Stimulated activated CD4-positive, alpha-beta T cell treated with anti-CD3 and anti-CD28 coated beads, Interleukin-15, amount 100 ng/mL, for 1 hour (primary cell): ENCODE measurements at places on chromosomes 3 and 15.

DNA sequence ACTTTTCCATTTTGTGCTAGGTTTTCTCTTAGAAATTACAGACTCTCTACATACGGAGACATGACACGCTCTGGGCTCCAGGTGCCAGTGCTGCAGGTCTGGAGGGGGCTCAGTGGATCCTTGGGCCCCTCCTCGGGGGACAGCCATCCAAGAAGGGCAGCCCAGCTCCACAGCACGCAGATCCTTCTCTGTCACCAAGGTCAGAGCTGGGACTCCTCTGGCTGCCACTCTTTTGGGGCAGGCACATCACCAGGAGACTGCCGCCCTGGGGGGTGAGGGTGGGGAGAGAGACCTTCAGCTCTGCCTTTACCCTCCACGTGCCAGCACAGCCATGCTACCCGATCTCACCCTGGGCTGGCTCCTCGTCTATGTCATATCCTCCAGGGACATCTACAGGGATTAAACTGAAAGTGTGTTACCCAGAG is 65.6 kb downstream of the ATP10A start:
- DNase-seq = no peak

- no peak for DNase-seq
These were observed 2.9 kb upstream of the RAP2B start for GRCh38 chr3:153158961-153159735.

- DNase-seq = no peak
These were observed 19.1 kb downstream of the UBE2E1 start for GRCh38 chr3:23824699-23825444.

DNA sequence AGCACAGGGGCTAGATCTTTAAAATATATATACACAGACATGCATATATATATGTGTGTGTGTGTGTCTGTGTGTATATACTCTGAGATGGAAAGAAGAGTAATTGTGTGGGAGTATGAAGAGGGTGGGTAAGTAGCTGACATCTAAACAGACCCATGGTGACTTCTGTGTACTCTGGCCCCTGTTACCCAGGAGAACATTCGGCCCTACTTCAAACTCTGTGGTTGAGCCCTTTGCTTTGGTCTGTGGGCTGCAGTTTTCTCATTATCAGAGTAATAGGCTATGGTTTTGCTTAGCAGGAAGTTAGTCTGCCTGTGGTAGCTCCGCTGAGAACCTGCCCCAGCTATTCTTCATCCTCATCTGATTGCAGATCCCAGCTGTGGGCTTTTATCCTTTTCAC is 141.4 kb downstream of the RBPMS2 start:
- DNase-seq = no peak

- no peak for DNase-seq
These were observed 368.6 kb upstream of the GBE1 start for GRCh38 chr3:82130046-82130445.

DNA sequence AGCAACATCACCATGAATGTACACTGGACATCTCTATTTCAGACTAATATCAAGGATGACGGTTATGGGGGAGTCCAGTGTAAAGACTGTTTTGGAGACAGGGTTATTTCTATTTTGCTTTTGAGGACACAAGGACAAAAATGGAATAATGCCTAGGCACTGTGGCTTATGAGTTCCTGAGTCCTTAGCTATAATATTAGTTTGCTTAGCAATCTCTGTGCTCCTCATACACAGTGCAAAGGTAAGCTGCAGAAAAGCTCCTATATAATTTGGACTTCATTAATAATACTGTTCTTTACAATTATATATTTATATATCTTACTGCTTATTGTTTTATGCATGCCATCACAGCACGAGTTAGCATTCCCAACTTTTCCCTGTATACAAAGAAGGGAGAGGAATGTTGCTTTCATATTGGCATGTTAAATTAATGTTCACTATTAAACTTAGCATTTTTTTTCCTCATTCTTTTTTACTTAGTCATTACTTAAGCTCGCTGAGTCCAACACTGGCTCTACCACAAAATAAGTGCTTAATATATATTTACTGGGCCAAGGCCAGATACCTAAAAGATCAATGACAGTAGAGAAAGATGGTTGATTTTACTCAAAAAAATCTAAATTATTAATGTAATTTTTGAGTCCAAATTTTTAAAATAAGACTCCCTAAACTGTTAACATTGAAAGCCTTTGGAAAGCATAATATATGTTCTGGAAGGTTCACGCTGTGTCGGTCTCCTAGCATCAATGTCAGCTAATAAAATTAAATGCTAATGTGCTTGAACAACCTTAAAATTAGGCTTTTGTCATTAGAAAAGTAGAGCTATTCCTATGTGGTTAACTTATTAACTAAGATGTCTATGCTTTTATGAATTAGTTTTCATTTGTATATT is 13.8 kb downstream of the THBS1 start:
- no peak for DNase-seq

DNA sequence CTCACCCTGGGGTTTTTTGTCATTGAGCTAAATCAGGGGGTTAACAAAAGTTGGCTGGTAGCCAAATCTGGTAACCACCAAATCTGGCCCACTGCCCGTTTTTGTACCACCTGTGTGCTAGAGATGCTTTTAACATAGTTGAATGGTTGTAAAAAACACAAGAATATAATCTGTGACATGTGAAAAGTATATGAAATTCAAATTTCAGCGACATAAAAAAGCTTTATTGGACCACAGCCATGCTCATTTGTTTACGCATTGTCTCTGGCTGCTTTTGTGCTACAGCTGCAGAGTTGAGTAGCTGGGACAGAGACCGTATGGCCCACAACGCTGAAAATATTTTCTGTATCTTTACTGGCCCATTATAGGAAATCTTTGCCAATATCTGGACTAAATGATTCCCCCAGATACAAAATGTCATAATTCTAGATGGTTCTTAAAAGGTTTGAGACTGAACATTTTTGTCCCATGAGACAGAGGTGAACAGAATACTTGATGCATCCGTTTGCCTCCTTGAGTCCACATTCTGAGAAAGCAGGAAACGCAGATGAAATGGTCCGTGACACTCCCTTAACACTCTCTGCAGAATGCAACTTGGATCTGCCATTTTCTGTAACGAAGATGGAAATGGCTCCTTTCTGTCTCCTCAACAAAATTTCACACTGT is 120.9 kb upstream of the PDZRN3 start:
- no peak for DNase-seq

- DNase-seq = no peak
These were observed 278.5 kb upstream of the UMPS start for GRCh38 chr3:124451630-124452317.

DNA sequence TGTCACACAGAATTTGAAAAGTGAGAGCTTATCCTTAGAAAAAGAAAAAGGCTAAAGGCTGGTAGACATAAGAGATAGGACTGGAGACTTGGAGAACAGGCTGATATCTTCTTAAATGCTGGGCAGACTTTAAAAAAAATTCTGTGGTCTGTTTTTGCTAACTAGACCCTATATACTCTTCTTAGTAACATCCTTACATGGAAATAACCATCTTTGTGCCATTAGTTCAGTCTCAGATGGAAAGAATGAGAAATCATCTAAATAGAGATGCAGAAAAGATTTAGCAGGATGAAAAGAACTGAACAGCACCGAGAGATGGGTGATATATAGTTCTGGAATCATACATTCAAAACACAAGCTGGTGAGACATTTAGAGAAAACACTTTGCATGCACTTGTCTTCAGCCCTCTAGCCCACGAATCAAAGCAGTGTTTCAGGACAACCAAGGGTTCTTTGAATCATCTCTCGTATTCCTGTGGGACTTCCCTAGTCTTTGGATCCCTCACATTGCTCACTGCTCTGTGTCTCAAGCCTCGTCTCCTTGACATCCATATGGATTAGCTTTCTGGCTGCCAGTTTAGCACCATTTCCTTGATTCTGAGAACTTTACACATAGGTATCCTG is 93.0 kb upstream of the LYSMD4 start:
- no peak for DNase-seq

DNA sequence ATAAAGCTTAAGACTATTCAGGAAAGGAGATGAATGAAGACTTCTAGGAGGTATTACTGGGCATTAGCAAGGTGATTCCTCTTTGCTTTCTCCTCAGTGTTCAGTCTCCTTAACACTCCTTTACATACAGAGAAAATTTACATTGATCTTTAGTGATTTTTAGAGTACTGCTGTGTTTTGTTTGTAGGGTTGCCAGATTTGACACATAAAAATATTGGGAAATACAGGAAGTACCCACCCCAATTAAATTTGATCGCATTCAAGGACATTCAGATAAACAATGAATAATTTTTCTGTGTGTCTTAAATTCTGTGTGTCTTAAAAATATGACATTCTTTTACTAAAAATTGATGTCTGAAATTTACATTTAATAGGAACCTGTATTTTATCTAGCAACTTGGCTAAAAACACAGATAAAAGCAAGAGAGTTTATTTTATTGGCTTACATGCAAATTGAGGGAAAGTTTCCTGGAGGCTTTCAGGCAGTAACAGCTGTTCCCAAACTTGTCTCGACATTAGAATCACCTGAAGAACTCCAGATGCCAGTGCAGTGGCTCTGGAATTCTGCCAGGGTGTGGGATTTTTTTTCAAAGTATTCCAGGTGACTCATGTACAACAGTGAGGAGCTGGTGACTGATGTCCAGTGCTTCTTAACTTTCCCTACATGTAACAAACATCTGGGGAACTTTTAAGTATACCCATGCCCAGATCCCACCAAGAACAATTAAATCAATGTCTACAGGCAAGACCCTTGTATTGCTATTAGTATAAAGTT is 23.4 kb upstream of the PLOD2 start:
- DNase-seq = no peak
